ENCODE measurements at places on chromosomes 6 and 20.
A peak's percentile ranks its signal among the peaks of the same experiment; 100 is the strongest.

DNA sequence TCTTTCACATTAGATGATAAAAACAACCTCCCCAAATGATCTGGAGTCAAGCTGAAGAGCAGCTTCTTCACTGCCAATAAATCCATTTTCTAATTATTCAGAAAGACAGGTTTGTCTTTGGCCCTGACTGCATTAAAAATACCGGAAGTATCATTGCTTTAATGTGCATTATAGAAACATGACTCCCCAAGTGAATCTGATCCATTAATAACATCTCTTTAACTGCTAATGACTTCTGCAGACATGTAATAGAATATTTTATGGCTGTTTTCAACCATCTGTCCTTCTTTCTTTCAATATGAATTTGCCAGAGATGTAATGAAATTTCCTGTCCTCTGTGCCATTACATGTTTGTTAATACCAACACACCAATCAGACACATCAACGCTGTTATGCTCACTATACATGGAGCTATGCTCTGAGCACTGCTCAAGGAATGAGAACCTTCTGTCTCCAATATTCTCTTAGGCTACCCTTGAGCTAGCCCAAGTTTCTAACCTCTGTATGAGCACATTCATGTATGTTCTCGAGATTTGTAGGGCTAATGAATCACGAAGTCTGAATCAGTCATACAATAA is 87.8 kb downstream of the LYRM4 start:
- peaks cover 35% of the 10 kb centered on the region for H3K4me1 ChIP-seq
- no peak overlapping the region for H3K4me3 ChIP-seq
- H3K36me3 ChIP-seq: no peaks in the 10 kb centered on the region
- H3K27ac ChIP-seq: no peak overlapping the region

DNA sequence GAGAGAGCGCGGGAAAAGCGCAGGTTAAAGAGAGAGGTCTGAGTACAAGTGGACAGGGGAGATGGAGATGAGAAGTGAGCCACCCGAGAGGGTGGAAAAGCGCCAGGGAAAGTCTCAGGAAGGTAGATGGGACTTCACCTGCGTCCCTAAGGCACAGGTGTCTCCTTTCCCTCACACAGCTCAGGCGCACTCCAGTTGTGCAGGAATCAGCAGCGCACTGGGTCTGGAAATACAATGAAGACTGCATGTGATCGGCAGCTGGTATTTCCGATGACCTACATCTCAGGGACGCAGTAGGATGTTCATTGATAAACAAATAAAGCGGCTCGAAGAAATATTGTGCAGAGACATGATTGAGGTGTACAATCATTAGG is 432 bp upstream of the KHDRBS2 start:
- no peaks in the 10 kb centered on the region for H3K36me3 ChIP-seq
- H3K4me1 ChIP-seq: no peaks in the 10 kb centered on the region
- H3K27ac ChIP-seq: no peak overlapping the region

GRCh38 chr6:17423026-17423425 is 29.6 kb downstream of the CAP2 start:
- H3K36me3 ChIP-seq: peaks cover 13% of the 10 kb centered on the region
- H3K4me3 ChIP-seq: no peak overlapping the region
- H3K4me1 ChIP-seq: peaks cover 6% of the 10 kb centered on the region
- no peaks in the 10 kb centered on the region for H3K27me3 ChIP-seq
- H3K27ac ChIP-seq: no peak overlapping the region

DNA sequence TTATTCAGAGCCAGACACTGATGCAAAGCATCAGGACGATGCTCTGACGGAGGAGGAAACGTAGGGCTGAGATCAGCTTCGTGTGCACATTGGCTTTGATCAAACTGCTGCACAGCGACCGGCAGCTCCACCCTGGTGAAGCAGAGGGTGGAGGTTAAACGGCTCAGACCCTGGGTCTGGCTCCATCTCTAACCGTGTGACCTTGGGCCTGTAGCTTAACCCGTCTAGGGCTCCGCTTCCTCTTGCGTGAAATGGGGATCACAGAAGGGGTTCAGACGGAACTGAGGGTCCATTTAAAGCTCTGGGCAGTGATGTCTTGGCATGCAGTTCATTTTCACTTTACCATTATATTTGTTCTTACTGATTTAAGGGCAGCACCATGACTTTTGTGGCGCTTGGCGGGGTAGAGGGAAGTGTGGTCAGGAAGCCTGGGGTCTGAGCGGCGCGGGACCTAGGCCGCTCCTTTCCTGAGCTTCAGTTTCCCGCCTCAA is 644 bp downstream of the RBL1 start:
- peak overlapping the region; percentile 2 for H3K27ac ChIP-seq
- H3K27me3 ChIP-seq: no peaks in the 10 kb centered on the region
- no peak for DNase-seq
- peaks cover 2% of the 10 kb centered on the region for H3K36me3 ChIP-seq

- H3K4me1 ChIP-seq: no peaks in the 10 kb centered on the region
- H3K27me3 ChIP-seq: no peaks in the 10 kb centered on the region
- H3K36me3 ChIP-seq: no peaks in the 10 kb centered on the region
- no peak for DNase-seq
- no peak overlapping the region for H3K4me3 ChIP-seq
Measured at GRCh38 chr6:119361209-119361608, 11.6 kb upstream of the MAN1A1 start.

DNA sequence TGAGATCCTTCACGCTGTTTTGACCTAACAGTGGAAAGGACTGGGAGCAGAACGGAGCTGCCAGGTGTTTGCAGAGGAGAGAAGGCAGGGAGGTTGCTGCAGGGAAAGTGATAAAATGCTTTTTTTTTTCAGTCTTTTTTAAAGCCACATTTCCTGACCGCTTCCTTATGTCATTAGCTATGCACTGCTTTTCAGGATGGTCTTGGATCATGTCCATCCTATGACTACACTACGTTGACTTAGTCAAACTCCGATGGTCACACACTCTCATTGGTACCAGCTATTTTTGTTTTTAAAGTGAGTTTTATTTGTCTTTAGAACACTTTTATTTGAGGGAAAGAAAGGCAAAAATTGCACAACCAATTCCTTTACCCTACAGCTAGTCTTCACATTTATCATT is 89.2 kb upstream of the EXOC2 start:
- no peak overlapping the region for H3K4me3 ChIP-seq
- no peaks in the 10 kb centered on the region for H3K36me3 ChIP-seq
- no peak overlapping the region for H3K27ac ChIP-seq
- DNase-seq: no peak
- H3K27me3 ChIP-seq: no peaks in the 10 kb centered on the region

GRCh38 chr6:148332088-148332487 is 10.6 kb upstream of the SASH1 start:
- DNase-seq: no peak
- H3K4me1 ChIP-seq: no peaks in the 10 kb centered on the region
- no peak overlapping the region for H3K4me3 ChIP-seq
- H3K27ac ChIP-seq: no peak overlapping the region
- no peaks in the 10 kb centered on the region for H3K36me3 ChIP-seq

GRCh38 chr20:54355631-54356280 is 119.6 kb upstream of the DOK5 start:
- no peaks in the 10 kb centered on the region for H3K27me3 ChIP-seq
- no peaks in the 10 kb centered on the region for H3K4me1 ChIP-seq
- no peak for DNase-seq
- no peak overlapping the region for H3K4me3 ChIP-seq
- H3K27ac ChIP-seq: no peak overlapping the region
- no peaks in the 10 kb centered on the region for H3K36me3 ChIP-seq
